Sciatic nerve (tissue), 2 donors: ENCODE measurements at places on chromosomes 4 and X. TPM values are rescaled to one million over a fixed set of nuclear protein-coding genes. Genes with fewer than 3 reads are reported as not detected.

Gene PARM1
- total RNA-seq, result 9.1 TPM

Gene MSANTD1
- total RNA-seq, result 1.8 TPM

Gene MAOA
- 12.8 TPM for total RNA-seq

Gene GPRASP1
- total RNA-seq, result 26.7 TPM

Gene COL4A6
- 1.2 TPM for total RNA-seq

Gene SLC4A4
- total RNA-seq, result 9.8 TPM

Gene WDR17
- 8.0 TPM for total RNA-seq

Gene USP26
- not detected for total RNA-seq

Gene POLR2B
- total RNA-seq, result 68.1 TPM

Gene UBL4A
- 29.4 TPM for total RNA-seq

Gene RNF212
- total RNA-seq, result 17.9 TPM

Gene EGFL6
- 1.6 TPM for total RNA-seq

Gene SFRP2
- total RNA-seq, result 126 TPM

Gene CCKAR
- not detected for total RNA-seq

Gene CTAG1B
- not detected for total RNA-seq

Gene MTMR8
- 4.7 TPM for total RNA-seq

Gene TMEM156
- 0.62 TPM for total RNA-seq

Gene FAT4
- total RNA-seq, result 23.4 TPM

Gene PDGFRA
- 131 TPM for total RNA-seq

Gene SHOX
- total RNA-seq, result 0.36 TPM

Gene N4BP2
- total RNA-seq, result 8.9 TPM

Gene SULT1E1
- not detected for total RNA-seq

Gene CPXCR1
- total RNA-seq, result not detected

Gene BTK
- total RNA-seq, result 9.7 TPM

Gene RHOXF1
- 0.67 TPM for total RNA-seq

Gene TCEAL7
- 15.1 TPM for total RNA-seq

Gene RPL34
- total RNA-seq, result 980 TPM

Gene CACNA1F
- total RNA-seq, result 0.22 TPM

Gene CT45A10
- not detected for total RNA-seq

Gene SPANXA1
- total RNA-seq, result not detected

Gene HSFX2
- total RNA-seq, result 0.71 TPM

Gene PAGE4
- total RNA-seq, result not detected

Gene PNMA3
- 1.1 TPM for total RNA-seq

Gene TEX13C
- total RNA-seq, result not detected

Gene IL2
- total RNA-seq, result not detected

Gene SLBP
- total RNA-seq, result 23.2 TPM

Gene NCAPG
- total RNA-seq, result 0.49 TPM

Gene PAGE2
- not detected for total RNA-seq

Gene BST1
- 9.1 TPM for total RNA-seq

Gene KCNIP4
- total RNA-seq, result not detected

Gene MAGEC3
- total RNA-seq, result not detected

Gene MUC7
- total RNA-seq, result not detected

Gene MAGEA2
- total RNA-seq, result not detected

Gene PHOX2B
- total RNA-seq, result not detected

Gene KCNE5
- total RNA-seq, result not detected

Gene PAK3
- 49.4 TPM for total RNA-seq
